Mesothelial cell of epicardium (in vitro differentiated cells): ENCODE measurements at places on chromosomes 2 and 18. TPM values are rescaled to one million over a fixed set of nuclear protein-coding genes. Genes with fewer than 3 reads are reported as not detected.

GRCh38 chr2:163420604-163421003, 315.2 kb downstream of the FIGN start:
- DNase-seq = no peak

Gene LYPD6
- total RNA-seq = 16.2 to 17.4 TPM (median 16.6 TPM) in 3 replicates

- DNase-seq = no peak
Measured at GRCh38 chr2:238158509-238159070, at the start of gene ERFE. TSS of gene ERFE (plus strand) at chr2:238158970. CDS start at chr2:238159008, 38 bp downstream.

- no peak for DNase-seq
Measured at GRCh38 chr2:287911-288757, at the start of gene ALKAL2. TSS of gene ALKAL2 (minus strand) at chr2:288091. CDS start at chr2:287835, 256 bp downstream.

Gene DIPK1C
- total RNA-seq = not detected in 3 replicates

Gene KLHL29
- 27.4 to 30.2 TPM (median 28.3 TPM) in 3 replicates for total RNA-seq

- DNase-seq = no peak
Measured at GRCh38 chr18:33870059-33870458, 292.0 kb downstream of the ASXL3 start.

- DNase-seq = no peak
Measured at GRCh38 chr2:98778741-98779483, 48.0 kb upstream of the MGAT4A start.
